ENCODE measurements at places on chromosomes 12 and 14.
A peak's percentile ranks its signal among the peaks of the same experiment; 100 is the strongest.

DNA sequence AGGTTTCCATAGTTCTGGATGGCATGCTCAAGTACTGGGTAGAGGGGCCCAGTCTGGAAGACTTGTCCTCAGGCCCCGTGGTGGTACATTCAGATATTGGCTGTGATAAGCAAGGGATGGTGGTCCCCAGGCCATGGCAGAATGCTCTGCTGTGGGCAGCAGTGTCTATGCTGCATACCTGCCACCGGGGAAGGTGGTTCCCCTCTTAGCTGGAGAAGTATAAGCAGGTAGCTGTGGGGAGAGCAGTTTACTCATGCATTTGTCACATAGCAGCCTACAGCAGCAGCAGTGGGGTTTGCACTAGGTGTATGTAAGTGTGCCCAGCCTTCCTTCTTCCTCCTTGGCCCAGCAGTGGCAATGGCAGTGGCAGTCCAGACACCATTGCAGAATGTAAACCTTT is 69.3 kb upstream of the ADAMTS20 start:
- no peak for DNase-seq

GRCh38 chr12:50825372-50825838 is 17.3 kb upstream of the TMPRSS12 start:
- peak; percentile 47 for DNase-seq

DNA sequence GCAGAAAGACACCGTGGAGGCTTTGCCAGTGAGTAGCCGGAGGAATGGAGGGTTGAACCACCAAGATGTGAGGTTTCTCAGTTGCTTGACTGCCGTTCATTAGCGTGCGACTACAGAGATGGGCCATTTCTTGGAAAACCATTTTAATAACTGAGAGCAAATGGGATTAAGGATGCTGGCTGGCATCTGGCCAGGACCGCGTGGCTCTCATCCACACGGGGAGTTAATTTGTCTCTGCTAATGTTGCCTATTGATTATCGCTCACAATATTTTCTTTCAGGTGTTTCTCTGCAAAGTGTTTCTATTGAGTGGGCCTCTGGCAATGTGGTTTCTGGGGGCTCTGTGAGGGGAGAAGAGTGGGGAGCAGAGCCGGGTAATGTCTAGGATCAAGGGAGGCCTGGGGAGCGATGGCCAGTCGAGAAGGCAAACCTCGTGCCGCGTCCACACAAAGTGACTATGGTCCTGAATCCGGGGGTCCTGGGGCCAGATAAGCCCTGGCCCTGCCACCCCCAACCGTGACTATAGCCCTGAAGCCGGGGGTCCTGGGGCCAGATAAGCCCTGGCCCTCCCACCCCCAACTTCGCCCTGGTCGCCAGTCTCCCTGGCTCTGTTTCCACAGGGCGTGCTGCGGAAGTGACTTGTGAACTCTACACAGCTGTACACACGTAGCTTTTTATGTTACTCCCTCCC is 110.6 kb downstream of the PRMT8 start:
- DNase-seq: no peak

DNA sequence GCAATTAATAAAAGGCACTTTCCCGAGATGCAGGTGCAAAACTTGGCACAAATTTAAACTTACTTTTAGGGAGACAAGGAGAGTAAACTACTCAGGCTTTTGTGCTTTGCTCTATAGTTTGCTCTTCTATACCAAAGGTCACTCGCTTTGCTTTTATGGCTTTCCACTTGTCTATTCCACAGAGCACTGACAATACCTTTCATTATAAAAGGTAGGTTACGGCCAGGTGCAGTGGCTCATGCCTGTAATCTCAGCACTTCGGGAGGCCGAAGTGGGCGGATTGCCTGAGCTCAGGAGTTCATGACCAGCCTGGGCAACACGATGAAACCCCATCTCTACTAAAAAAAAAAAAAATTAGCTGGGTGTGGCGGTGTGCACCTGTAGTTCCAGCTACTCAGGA is 32.9 kb downstream of the ALKBH1 start:
- DNase-seq: peak; percentile 26

- DNase-seq: no peak
Observed at GRCh38 chr12:30268041-30268440, 427.6 kb downstream of the IPO8 start.

GRCh38 chr14:64196056-64196455 is 98.1 kb downstream of the ESR2 start:
- no peak for DNase-seq

- DNase-seq: no peak
Observed at GRCh38 chr14:68491793-68492192, 301.1 kb downstream of the ZFP36L1 start.
